ENCODE measurements at places on chromosomes 4 and X.

DNA sequence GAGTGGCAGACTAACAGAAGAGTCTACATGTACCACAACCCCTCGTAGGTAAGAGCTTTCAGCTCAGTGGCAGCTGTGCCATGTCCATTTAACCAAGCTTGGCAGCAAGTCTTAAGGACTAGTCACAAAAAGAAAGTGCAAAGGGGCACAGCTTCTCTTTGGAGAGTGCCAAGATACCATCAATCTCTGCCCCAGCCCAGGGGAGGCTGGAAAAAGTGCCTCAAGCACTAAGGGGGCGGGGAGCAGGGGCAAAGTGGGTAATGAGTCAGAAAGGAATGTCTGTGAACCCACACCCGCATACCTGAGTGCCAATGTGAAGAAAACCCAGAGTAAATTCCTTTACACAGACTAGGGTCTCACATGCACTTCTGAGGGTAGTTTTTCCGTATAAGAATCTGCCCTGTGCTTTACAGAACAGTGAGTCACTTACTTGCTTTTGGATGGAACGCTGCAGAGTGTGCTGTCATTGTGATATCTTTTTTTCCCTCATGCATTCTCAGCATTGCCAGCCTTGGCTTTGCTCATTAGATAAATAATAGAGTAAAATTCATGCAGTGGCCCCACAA, 219.8 kb downstream of the ZNF674 start:
- no peak for DNase-seq

GRCh38 chr4:8761167-8761823, 110.3 kb downstream of the HMX1 start:
- peak; percentile 19 for DNase-seq

DNA sequence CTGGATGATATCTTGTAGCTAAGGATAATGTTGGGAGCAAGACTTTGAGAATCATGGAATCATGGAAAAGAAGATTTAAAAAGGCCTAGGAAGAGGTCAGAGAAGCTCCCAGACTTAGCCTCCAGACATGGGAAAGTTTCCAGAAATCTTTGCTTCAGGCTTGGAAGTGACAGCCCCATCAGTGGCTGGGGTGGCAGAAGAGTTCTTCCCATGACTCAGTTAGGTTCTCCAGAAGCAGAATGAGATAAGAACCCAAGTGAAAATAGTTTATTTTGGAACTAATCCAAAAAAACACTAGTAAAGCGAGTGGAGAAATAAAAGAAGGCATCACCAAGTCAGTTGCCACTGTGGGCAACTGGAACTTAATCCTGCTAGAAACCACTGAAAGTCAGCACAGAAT, 506.9 kb downstream of the MID1IP1 start:
- DNase-seq: no peak

DNA sequence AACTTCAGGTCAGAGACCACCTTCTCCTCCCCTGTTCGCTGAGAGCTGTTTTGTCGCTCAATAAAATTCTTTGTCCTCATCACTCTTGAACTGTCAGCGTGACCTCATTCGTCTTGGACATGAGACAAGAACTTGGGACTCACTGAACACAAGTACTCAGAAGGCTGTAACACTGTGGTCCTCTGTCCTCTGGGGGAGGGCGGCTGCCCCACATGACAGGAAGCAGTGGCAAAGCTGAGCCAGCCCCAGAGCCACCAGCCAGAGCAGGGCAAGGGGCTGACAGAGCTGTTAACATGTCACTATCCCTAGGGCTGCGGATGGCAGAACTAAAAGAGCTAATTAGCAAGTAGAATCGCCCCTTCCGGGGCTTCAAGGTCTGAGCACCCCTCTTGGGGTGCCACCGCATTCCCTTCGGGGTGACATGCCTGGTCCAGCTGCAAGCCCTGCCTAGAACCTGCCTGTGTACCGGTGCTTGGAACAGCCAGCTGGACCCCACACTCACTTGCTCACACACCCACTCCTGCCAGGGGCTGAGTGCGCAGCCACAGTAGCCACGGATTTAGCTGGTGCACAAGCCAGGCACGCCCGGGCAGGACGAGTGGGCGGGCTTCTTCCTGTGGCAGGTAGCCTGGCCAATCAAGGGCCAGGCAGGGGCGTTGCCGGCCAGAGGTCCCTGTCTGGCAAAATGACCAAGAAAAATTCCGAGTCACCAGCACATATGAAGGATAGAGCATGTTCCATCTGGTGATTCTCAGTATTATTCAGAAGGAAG, 648.6 kb upstream of the AGA start:
- no peak for DNase-seq

DNA sequence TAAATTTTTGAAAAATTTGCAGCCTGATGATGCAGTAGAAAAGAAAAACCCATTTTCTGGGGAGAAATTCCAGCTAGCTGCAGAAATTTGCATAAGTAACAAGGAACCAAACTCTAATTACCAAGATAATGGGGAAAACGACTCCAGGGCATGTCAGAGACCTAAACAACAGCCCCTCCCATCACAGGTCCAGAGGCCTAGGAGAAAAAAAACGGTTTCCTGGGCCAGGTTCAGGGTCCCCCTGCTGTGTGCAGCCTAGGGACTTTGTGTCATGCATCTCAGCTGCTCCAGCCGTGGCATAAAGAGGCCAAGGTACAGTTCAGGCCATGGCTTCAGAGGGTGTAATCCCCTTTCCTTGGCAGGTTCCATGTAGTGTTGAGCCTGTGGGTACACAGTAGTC, 733.7 kb upstream of the CT83 start:
- no peak for DNase-seq

- no peak for DNase-seq
These were observed 70.2 kb downstream of the CLDN22 start for GRCh38 chr4:183249854-183250253.

DNA sequence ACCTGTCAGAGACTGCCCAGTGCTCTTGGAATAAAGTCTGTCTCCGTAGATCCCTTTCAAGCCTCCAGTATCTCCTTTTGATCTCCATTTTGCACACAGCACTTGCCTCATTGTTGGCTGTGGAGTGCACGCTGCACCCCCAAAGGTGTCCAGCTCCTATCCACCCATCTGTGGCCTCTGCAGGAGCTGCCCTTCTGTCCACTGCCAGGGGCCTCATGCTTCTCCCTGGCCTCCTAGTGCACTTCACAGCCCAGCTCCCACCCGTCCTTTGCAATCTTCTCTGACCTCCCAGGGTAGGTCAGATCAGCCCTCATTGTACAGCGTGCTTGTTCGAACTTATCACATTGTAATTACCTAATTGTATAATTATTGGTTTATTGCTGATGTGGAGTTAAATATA, 18.9 kb downstream of the KIT start:
- DNase-seq: no peak

- DNase-seq: no peak
These were observed 492.5 kb upstream of the INTU start for GRCh38 chr4:127140306-127140705.

- DNase-seq: no peak
These were observed 260.3 kb upstream of the TENM3 start for GRCh38 chr4:181982856-181983255.

- no peak for DNase-seq
These were observed 46.6 kb upstream of the HS6ST2 start for GRCh38 chrX:133005042-133005441.

GRCh38 chr4:73520821-73521220, 39.3 kb downstream of the AFM start:
- DNase-seq: no peak

DNA sequence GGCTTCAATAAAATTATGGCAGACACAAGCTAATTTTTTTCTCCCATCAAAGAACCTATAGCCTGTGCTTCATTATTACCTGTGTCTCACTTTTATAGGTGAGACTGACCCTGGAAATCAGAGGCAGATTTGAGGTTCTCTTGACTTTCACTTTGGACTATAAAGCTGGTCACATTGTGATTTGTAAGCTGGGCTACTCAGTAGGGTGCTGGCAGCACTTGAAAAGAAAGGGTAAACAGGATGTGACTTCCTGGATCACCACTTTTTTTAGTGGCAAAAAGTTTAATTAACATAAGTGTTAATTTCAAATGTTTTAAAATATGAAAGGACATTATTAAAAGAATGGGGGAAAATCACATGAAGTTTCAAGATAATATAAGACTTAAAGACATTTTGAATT, 50.6 kb upstream of the GATB start:
- DNase-seq: no peak

DNA sequence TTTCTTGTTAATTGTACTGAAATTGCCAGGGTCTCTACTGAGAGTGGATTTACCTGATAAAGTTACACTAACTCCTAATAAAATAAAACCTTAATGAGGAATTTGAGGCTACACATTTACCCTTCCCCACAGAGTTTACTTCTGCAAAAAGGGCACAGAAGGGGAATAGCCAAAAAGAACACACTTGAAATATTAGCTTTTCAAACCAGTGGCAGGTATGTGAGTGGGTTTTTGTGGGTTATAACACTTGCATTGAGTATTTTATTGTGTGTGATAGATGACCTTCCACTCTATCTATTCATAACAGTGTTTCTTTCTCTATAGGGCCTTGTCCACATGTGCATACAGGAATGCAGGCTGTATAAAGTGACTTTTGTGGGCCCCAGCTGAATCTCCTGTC, 5.0 kb upstream of the GPR174 start:
- DNase-seq: no peak

GRCh38 chr4:87491436-87491835, 37.7 kb downstream of the SPARCL1 start:
- no peak for DNase-seq

- DNase-seq: no peak
These were observed 57.0 kb upstream of the SORCS2 start for GRCh38 chr4:7135389-7135746.

DNA sequence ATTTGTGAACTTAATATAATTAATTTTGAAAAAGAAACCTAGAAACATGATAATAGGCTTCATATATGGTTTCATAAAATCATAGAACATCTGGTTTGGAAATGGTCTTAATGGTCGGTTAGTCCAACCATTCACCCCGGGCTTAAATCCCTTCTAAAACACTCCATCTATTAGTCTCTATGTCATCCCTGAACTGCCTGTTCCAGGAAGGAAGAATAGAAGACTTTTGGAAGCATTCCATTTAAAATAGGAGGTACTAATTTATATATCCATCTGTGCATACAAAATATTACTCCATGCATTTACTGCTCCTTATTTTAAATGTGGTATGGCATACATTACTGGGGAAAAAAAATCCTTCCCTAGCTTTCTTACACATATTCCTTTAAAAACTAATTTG, 262.2 kb upstream of the DDX53 start:
- DNase-seq: no peak

- no peak for DNase-seq
These were observed 133.6 kb downstream of the CPE start for GRCh38 chr4:165512424-165512823.

DNA sequence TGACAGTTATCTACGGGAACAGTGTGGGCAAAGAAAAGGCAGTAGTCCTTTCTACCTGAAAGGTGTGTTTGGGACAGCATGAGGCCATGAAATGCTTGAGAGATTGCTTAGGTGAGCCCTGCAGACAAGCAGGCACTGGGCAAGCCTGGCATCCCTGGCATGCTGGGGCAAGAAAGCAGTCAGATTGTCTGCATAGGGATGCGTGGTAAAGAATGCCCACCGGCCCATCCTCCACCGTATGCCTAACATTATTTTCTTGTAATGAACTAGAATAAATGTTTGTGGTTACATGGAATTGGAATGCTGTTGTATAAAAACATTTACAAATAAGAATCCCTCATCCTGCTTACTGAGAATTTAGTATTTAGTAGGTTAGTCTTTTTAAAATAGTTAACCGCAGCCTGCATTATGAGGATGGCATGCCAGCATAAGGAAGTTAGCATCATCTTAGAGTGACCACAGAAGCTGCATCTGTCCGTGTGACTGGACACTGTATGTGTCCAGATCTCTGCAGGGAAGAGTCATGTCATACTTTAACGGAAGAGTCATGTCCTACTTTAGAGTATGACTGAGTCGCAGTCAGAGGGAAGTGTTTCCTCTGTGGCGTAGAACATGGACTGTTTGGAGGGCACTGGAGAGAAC, 18.9 kb downstream of the ZBTB49 start:
- DNase-seq: no peak

DNA sequence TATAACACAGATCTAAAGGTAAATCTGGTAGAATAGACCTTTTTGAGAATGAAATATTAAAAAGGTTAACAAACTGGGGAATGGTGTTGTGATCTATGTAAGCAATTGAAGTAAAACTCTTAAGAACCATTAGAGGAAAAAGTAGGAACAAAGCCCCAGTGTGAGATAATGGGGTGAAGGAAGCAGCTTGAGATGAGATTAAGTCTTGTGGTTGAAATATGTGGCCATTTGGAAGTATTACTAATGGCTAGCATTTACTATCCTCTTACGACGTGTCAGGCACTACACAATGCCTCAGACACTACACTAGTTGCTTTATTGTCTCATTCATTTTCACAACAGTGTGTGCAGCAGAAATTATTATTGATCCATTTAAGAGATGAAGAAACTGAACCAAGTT, 25.9 kb upstream of the NDNF start:
- DNase-seq: no peak

- no peak for DNase-seq
These were observed 3.1 kb upstream of the FBXL5 start for GRCh38 chr4:15658136-15658770.

- DNase-seq: no peak
These were observed 654.5 kb downstream of the STIM2 start for GRCh38 chr4:27515140-27515539.

- no peak for DNase-seq
These were observed 108.1 kb downstream of the ATG4A start for GRCh38 chrX:108199691-108200090.

DNA sequence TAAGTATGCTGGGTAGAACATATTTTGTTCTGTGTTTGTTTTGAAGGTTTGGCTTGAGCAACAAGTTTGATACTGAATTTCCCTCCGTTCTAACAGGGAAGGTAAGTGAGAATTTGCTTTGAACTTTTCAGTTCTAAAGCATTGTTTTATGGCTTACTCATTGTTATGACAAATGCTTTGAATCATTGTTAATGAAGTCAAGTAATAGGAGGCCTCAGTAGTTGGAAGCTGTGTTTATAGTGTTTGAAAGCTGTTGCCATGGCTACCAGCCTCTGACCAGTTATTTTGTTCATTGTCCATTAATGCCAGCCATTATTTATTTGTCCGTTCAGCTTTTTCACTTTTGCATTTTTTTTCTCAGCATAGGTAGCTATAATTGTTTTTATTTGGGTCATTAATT, 14.4 kb downstream of the CHIC1 start:
- no peak for DNase-seq

GRCh38 chr4:7902101-7902553, 37.5 kb downstream of the AFAP1 start:
- no peak for DNase-seq

DNA sequence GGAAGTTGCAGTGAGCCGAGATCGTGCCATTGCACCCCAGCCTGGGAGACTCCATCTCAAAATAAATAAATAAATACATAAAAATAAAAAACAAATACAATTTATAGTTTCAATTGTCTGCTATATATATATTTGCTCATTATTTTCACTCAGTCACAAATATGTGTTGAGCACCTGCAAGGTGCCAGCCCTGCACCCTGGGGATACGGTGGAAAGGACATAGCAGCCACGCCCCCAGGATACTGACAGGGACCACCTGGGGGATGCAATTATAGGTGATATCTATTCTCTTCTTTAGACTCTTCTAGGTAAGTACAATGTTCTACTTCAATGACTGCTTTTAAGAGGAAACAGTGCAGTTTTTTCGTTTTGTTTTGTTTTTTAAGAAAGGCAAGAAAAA, 85.0 kb downstream of the JAKMIP1 start:
- DNase-seq: no peak

Data from dorsolateral prefrontal cortex (tissue), 122 donors.